D721Med (cell line): ENCODE measurements at places on chromosomes 3 and 15.

DNA sequence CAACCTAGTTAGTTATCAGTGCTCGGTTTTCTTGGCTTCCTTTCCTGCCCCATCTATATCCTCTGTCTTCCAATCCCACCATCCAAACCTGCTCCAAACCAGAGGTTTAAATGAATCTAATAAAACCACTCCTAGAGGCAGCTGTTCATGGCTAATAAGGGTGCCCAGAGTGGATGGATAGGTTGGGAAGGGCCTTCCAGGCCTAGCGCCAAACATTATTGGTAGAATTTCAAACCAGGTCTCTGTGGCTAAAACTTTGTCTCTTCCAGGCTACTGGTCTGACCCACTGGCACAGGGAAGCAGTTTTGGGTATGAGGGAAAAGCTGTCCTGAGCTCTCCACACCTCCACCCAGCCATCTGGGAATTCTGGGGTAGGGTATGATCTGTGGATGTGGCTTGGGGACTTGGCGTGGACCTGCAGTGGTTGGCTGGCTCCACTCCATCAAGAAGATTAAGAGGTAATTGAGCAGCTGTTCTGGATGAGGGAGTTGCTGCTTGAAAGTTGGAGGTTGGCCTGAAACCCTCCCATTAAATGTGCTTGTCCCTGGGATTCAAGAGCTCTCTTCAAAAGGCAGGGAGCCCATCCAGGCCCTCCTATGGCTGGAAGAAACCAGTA is 29.3 kb upstream of the INSYN1 start:
- DNase-seq: no peak

- no peak for DNase-seq
These were observed 15.4 kb downstream of the ZNF148 start for GRCh38 chr3:125359700-125360099.

GRCh38 chr3:37477711-37478487 is 303.5 kb upstream of the LRRFIP2 start:
- DNase-seq: no peak

GRCh38 chr3:69354948-69355347 is 30.9 kb downstream of the FRMD4B start:
- no peak for DNase-seq

GRCh38 chr3:29438580-29438979 is 157.7 kb downstream of the RBMS3 start:
- DNase-seq: no peak

DNA sequence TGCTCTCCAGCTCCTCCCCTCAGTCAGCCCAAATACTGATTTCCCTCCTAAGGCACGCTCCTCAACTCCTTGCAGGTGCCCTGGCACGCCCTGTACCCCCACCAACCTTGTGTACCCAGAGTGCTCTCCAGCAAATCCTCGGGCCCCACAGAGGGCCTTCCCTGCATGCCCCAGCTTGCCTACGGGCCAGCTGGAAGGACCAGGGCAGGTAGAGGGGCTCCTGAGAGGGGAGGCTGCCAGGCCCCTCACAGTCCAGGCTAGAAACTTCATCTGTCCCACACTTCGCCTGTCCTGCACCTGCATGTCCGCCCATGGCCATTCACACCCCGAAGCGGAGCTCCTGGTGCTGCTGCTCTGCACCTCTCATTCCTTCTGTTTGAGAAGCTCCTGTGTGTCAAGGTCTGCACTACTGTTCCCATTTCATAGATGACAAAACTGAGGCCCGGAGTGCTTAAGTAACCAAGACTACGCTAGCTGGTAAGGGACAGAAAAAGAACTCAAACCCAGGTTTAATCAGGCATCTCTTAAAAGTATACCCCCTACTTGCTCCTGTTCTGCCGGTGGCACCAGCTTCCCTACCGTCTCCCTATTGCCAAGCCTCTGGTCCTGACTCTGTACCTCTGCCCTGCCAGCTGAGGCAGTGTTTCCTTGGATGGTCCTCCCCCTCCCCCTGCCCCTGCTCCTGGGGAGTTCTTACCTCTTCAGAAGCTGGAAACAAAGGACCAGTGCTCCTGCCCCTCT is 35.6 kb downstream of the ZXDC start:
- no peak for DNase-seq

GRCh38 chr3:42902257-42902656 is 3.7 kb upstream of the ZNF662 start:
- DNase-seq: no peak

DNA sequence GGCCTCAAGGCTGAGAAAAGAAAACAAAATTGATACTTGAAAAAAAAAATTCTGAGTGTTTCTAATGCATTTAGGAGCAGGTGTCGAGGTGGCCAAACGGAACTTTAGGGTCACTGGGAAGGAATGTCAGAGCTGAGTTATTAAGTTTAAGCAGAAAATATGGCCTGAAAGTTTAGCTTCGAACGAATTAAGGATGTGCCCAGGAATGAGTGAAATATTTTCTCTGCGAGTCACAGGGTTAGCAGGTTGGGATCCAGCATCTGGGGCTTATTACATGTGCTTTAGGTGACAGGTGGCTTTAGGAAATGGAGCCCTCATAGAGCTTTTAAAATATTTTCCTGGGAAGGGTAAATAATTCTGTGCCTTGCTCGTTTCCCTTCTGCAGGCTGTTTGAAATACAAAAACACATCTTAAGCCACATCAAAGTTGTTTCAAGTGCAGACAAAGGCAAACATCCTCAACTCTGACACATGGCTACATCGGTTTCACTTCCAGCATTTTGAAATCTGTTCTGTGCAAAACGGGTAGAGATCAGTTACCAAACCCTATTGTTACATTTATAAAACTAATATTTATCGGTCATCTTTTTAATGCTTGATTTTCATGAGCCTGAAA is 143.1 kb upstream of the ARRDC4 start:
- no peak for DNase-seq

DNA sequence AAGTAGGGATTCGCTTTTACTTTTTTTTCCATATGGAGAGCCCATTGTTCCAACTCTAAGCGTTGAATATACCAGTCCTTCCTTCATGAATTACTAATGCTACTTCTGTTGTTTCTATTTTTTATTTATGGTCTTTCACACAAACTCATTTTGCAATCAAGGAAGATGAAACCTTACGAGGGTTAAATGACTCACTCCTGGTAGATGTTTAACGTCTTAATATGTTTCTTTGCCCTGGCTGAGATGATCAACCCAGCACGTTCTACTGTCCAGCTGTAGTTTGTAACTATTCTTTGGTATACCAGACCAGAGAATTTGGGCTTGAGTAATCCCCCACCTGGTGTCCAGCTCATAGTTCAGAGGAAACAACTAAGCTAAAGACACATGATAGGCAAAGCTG is 23.1 kb downstream of the CDCP1 start:
- no peak for DNase-seq

DNA sequence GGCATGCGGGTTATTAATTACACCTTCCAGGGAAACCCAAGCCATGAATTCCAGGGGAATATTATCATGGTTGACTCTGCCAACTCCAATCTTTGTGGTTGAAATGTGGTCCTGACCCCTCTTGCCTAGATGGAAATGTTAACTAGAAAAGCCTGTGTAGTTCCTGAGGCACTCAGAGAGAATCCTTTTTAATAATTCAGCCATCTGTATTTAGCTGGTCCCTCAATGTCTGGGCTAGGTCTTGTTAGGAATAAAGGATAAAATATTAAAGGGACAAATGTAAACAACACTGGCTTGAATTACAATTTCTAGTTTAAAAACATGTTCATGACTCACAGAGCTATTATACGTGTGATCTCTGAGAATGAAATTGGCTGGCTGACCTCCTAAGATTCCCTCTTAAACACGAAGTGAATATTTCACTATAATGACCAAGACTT is 435.2 kb upstream of the SUCLG2 start:
- DNase-seq: no peak

DNA sequence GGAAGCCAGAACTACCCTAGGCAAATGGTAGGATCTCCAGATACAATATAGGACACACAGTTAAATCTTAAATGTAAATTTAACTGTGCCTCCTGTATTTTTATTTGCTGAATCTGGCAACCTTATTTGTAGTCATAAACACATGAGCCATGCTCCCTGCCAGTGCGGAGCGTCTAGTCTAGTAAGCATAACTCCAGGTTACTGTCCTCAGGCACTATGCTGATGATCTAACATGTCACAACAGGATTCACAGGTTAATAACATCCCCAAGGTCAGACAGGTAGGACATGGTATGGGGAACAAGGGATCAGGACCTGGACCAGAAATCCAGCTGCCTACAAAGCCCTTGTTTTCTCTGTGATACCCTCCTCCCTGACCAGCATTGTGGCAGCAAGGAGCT is 305.1 kb downstream of the CACNA2D3 start:
- DNase-seq: no peak

GRCh38 chr3:69738315-69738714 is 949 bp upstream of the MITF start:
- DNase-seq: no peak

DNA sequence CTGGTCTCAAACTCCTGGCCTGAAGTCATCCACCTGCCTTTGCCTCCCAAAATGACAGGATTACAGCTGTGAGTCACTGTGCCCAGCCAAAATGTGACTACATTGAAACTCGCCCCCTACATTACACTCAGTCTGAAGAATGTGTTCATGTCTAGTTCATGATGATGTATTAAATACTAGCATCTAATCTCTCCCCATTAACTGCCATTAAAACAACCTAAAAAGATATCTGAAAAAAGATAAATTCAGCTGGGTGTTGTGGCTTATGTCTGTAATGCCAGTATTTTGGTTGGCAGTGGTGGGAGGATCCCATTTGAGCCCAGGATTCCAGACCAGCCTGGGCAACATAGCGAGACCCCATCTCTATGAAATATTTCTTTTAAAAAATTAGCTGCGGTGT is 159.4 kb downstream of the PCCB start:
- DNase-seq: no peak

DNA sequence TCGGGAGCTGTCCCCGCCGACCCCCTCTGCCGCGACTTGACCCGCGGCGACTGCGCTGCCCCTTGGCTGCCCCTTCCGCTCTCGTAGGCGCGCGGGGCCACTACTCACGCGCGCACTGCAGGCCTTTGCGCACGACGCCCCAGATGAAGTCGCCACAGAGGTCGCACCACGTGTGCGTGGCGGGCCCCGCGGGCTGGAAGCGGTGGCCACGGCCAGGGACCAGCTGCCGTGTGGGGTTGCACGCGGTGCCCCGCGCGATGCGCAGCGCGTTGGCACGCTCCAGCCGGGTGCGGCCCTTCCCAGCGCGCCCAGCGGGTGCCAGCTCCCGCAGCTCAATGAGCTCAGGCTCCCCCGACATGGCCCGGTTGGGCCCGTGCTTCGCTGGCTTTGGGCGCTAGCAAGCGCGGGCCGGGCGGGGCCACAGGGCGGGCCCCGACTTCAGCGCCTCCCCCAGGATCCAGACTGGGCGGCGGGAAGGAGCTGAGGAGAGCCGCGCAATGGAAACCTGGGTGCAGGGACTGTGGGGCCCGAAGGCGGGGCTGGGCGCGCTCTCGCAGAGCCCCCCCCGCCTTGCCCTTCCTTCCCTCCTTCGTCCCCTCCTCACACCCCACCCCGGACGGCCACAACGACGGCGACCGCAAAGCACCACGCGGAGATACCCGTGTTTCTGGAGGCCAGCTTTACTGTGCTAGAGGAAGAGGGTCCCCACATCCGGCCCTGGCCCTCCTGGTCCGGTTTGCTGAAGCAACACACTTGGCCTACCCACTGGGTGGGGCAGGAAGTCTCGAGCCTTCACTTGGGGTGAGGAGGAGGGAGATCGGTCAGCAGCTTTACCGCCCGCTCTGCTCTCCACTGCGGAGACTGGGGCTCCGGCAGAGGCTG is at the start of gene RASSF1:
RASSF1 (minus strand) TSS at position 389 of the 882 bp plus-strand sequence; CDS start at position 358, 31 bp downstream.
- no peak for DNase-seq

GRCh38 chr3:39322936-39323335 is 6.6 kb upstream of the CCR8 start:
- no peak for DNase-seq

DNA sequence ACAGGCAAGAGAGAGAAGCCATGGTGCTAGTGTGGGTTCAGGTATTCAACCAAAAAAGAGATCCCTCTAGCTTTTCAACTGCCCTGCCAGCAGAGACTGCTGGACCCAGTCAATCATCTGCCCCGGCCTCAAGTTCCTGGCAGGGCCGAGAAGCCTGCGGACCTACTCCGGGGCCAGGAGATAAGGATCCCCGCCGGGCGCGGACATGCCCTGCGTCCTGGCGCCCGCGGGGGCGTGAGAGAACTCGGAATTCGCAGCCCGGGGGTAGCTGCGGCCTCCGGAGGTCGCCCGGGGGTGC is 821 bp upstream of the MAGI1 start:
- no peak for DNase-seq

- no peak for DNase-seq
These were observed 35.3 kb downstream of the KCNH8 start for GRCh38 chr3:19183584-19183983.

GRCh38 chr15:66193066-66193465 is 60.5 kb downstream of the MEGF11 start:
- no peak for DNase-seq

GRCh38 chr15:78481917-78482316 is 25.5 kb upstream of the HYKK start:
- no peak for DNase-seq

DNA sequence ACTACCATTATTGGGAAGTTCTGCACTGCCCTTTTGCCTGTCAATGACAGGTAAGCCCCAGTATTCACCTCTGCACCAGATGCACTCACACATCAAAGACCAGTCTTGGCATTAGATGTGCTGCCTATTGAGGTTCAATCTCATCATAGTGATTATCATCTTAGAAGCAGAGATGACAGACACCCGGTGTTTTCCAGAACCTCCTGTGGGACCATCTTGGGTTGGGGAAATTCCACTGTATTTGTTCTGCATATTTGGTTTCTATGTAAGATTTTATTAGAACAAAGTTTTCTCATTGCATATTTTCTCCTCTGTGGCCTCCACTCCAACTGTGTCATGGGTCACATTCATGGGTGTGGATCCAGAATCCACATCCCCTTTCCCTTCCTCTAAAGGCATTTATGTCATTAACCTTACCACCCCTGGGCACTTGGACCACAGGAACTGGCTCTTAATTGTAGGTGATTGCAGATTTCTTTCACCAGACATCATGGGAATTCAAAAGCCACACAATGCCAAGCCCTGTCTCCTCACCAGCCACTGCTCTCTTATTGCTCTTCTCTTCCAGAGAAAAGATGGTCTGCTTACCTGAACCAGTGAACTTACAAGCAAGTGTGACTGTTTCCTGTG is 31.2 kb downstream of the PLA1A start:
- no peak for DNase-seq

GRCh38 chr15:56969265-56969895 is 50.9 kb downstream of the TCF12 start:
- no peak for DNase-seq

GRCh38 chr3:44114142-44114541 is 127.5 kb upstream of the TOPAZ1 start:
- no peak for DNase-seq

DNA sequence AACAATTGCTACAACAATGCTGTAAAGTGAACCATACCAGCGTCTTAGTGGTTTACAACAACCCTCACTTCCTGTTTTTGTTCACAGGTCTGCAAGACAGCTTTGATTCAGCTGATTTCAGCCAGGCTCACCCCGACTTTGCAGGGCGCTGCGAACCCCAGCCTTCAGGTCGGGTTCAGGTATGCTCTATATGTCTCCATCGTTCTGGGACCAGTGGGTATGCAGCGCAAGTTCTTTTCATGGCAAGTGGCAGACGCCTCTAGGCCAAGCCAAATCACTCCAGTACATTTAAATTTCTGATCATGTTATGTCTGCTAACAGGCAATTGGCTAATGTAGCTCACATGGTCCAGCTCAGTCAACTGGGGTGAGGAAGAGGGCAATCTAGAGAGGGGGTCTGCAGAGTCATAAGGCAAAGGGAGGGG is 52.4 kb upstream of the RGMA start:
- DNase-seq: no peak
